ENCODE measurements at places on chromosomes 3 and 15. TPM values are rescaled to one million over a fixed set of nuclear protein-coding genes. Genes with fewer than 3 reads are reported as not detected.

Gene GPR87
- total RNA-seq, result not detected

Gene NR2E3
- total RNA-seq, result not detected

Gene TMCO5A
- total RNA-seq, result not detected

Gene ZNF385D
- total RNA-seq, result 1.1 TPM

Gene GUCA1C
- total RNA-seq, result not detected

Gene NRROS
- total RNA-seq, result 4.8 TPM

Gene MAPK6
- 13.4 TPM for total RNA-seq

Gene CGNL1
- 16.4 TPM for total RNA-seq

Gene GDPGP1
- 16.1 TPM for total RNA-seq

Gene DAG1
- total RNA-seq, result 115 TPM

Gene KIF23
- total RNA-seq, result 1.3 TPM

Gene PCBP4
- total RNA-seq, result 119 TPM

Gene EHD4
- 26.3 TPM for total RNA-seq

Gene KCNAB1
- total RNA-seq, result 2.0 TPM

Gene INSYN1
- 68.5 TPM for total RNA-seq

Gene TNFAIP8L3
- 1.2 TPM for total RNA-seq
